Fibroblast of skin of right biceps (primary cell): ENCODE measurements at places on chromosomes 2 and 18.

GRCh38 chr2:136131961-136132824, 14.2 kb upstream of the CXCR4 start:
- no peak for DNase-seq

- no peak for DNase-seq
Observed at GRCh38 chr18:53792762-53793161, 431.7 kb downstream of the MBD2 start.

- DNase-seq = no peak
Observed at GRCh38 chr2:105329197-105329554, 359 bp downstream of the TGFBRAP1 start.

- peak; percentile 9 for DNase-seq
Observed at GRCh38 chr18:3410273-3410672, 39.7 kb upstream of the TGIF1 start.

DNA sequence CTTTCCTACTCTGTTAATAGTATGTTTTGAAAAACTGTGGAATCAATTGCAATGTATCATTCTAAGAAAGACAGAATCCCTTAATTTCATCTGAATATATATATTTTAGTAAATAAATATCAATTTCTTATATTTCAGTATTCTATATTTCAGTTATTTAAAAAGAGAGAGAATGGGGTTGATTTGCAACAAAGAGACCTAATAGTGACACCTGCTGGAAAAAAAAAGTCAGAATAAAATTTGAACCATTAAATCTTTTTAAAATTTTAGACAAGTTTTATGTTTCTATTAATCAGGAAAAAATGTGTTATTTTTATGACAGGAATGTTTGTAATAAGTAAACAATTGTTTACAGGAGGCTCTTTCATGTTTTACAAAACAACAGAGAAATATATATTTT, 20.7 kb upstream of the CCNT2 start:
- no peak for DNase-seq

GRCh38 chr2:28981016-28981441, at the start of gene TOGARAM2:
Gene TOGARAM2, plus strand, starts transcription at chr2:28981298. Its CDS starts 13,537 bp downstream, at chr2:28994835.
- DNase-seq = no peak

DNA sequence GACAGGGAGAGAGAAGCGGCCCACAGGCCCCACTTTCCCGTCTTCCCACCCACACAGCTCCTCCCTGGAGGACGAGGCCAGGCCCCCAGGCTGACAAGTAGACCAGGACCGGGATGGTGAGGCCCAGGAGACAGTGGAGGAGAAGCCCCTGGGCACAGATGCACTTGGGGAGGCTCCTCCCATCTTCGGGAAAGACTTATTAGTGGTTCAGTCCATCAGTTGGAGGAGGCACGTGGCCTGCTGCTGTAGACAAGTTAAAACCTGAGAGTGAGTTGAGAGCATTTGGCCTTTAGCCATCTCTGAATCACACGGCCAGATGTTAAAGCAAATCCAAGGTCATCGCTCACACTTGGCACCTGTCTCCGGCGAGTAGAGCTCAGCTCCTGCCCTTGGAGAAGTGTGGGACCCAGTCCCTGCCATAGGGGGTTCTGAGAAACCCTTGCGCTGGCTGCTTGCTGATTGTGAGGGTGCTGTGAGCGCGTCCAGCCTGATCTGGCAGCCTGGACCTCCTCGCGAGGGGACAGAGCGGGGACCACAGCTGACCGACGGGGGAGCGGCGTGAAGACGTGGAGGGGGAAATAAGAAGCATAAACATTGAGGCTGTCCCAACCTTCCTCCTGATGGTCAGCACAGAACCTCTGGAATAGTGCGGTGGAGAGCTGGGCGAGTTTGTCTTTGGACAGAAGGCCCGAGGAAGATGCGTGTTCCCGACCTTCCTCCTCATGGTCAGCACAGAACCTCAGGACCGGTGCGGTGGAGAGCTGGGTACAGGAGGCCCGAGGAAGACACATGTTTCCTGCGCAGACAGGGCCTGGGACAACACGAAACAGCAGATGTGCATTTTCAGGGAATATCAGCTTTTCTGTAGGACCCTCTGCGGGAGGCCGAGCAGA, 24.7 kb upstream of the ALLC start:
- DNase-seq = peak; percentile 12

GRCh38 chr2:180943275-180943674, 37.1 kb upstream of the UBE2E3 start:
- no peak for DNase-seq
